ENCODE measurements at places on chromosomes 1 and 21.
A peak's percentile ranks its signal among the peaks of the same experiment; 100 is the strongest.

DNA sequence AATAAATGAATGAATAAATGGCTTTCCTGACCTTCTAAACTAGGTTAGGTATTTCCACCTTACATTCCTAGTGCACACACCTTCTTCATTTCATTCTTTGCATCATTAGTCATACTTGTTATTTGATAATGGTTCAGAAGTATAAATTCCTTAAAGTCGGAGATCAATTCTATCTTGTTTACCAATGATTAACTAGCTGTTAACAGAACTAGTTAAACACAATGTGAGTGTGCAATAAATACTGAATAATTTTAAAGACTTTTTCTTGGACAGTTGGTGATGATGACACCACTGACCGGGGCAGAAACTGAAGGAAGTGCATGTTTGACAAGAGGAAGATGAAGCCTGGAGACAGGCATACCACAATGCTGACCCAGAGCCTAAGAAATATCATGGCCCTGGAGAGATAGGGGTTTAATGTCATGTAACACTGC is 207.1 kb upstream of the DEPDC1 start:
- DNase-seq: peak; percentile 17
- no peak overlapping the region for H3K27ac ChIP-seq
- no peak overlapping the region for H3K4me3 ChIP-seq
- no peaks in the 10 kb centered on the region for H3K36me3 ChIP-seq
- H3K27me3 ChIP-seq: no peaks in the 10 kb centered on the region

GRCh38 chr1:10892138-10893065 is 96.0 kb upstream of the CASZ1 start:
- peak; percentile 38 for DNase-seq
- H3K4me3 ChIP-seq: no peak overlapping the region
- peaks cover 2% of the 10 kb centered on the region for H3K4me1 ChIP-seq
- no peaks in the 10 kb centered on the region for H3K36me3 ChIP-seq
- H3K27ac ChIP-seq: no peak overlapping the region

DNA sequence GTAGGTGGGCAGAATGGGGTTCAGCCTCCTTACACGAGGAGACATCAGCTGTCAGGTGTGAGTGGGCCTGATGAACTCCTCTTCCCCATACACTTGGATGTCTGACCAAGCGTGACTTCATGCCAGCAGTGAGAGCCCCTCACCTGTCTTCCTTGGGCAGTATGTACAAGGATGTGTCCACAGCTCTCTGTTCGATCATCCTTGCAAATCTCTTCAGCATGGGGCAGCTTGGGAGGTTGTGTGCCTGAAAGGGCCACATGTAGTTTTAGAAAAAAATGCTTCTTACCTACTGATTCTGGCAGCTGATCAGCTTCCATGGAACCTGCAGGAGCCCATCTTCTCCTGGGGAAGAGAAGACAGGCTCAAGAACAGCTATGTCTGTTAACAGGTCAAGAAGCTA is 18.0 kb downstream of the ACP6 start:
- DNase-seq: no peak
- no peak overlapping the region for H3K4me3 ChIP-seq
- no peaks in the 10 kb centered on the region for H3K27me3 ChIP-seq
- H3K4me1 ChIP-seq: peaks cover 2% of the 10 kb centered on the region

GRCh38 chr1:2349806-2350205 is 41.5 kb downstream of the MORN1 start:
- H3K27ac ChIP-seq: no peak overlapping the region
- DNase-seq: no peak
- no peak overlapping the region for H3K4me3 ChIP-seq
- no peaks in the 10 kb centered on the region for H3K27me3 ChIP-seq
- no peaks in the 10 kb centered on the region for H3K4me1 ChIP-seq

DNA sequence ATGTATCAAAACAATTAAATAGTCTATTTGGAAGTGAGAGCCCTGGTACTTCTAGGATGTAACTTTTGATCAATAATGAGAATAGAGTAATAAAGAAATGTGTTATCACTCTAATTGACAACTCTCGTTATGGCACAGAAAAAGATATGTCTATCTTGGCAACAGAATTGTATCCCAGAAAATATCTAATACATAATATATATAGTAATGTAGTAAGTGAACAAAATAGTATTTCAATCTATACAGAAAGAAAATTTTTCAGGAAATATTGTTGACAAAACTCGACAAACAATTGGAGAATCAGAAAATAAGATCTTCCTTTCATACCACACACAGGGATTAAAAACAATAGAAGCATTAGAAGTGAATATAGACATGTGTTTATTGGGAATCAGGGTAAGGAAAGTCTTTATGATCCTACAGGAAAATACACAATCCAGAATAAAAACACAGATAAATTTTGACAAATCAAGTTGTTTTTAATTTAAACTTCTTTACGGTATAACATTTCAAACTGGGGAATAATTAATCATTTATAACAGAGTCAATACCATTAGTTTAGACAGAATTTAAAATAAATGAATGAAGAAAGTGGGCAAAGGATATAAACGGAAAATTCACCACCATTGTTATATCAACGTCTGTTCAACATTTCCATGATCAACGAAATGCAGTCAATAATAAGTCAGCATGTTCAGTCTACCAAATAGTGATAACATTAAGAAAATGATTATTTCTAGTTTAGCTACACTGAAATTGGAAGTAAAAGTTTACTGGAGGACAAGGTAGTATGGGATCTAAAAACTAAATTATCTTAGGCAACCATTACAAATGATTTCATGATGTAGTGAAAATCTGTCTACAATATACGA is 1526.5 kb upstream of the TPTE start:
- H3K4me3 ChIP-seq: no peak overlapping the region
- no peak for DNase-seq
- H3K27ac ChIP-seq: no peak overlapping the region
- H3K27me3 ChIP-seq: no peaks in the 10 kb centered on the region
- no peaks in the 10 kb centered on the region for H3K4me1 ChIP-seq
- no peaks in the 10 kb centered on the region for H3K36me3 ChIP-seq

DNA sequence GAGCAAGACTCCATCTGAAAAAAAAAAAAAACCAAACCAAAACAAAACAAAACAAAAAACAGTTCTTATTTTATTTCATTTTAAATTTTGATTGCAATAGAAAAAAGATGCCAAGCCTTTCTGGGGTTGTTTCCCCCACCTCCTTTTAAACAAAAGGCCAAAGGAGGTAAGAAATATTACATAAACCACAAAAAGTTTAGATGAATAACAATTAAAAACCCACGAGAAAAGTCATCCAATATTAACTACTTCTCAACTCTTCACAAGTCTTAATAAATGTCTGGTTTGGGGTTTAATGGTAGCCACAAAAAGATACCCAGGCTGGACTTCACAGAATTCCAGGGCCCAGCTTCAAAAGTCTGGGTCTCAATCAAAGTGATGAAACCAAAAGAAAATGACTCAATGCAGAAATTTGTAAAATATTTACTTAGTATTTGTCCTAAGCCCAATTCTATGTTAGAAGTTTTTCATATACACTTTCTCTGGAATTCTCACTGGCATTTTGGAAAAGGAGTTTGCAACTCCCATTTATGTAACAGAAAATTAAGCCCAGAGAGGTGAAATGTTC is 47.0 kb upstream of the SDC3 start:
- no peaks in the 10 kb centered on the region for H3K27me3 ChIP-seq
- no peaks in the 10 kb centered on the region for H3K4me1 ChIP-seq
- DNase-seq: peak; percentile 46

GRCh38 chr1:223394242-223394641 is 1.0 kb downstream of the CCDC185 start:
- H3K27ac ChIP-seq: no peak overlapping the region
- peak; percentile 29 for DNase-seq
- no peaks in the 10 kb centered on the region for H3K36me3 ChIP-seq
- H3K4me3 ChIP-seq: no peak overlapping the region

Measured in trophoblast cell (in vitro differentiated cells and primary cell).